ENCODE measurements at places on chromosomes 16 and 17. TPM values are rescaled to one million over a fixed set of nuclear protein-coding genes. Genes with fewer than 3 reads are reported as not detected.

- peak; percentile 39 for DNase-seq
Measured at GRCh38 chr16:77430787-77431585, 3.8 kb downstream of the ADAMTS18 start.

DNA sequence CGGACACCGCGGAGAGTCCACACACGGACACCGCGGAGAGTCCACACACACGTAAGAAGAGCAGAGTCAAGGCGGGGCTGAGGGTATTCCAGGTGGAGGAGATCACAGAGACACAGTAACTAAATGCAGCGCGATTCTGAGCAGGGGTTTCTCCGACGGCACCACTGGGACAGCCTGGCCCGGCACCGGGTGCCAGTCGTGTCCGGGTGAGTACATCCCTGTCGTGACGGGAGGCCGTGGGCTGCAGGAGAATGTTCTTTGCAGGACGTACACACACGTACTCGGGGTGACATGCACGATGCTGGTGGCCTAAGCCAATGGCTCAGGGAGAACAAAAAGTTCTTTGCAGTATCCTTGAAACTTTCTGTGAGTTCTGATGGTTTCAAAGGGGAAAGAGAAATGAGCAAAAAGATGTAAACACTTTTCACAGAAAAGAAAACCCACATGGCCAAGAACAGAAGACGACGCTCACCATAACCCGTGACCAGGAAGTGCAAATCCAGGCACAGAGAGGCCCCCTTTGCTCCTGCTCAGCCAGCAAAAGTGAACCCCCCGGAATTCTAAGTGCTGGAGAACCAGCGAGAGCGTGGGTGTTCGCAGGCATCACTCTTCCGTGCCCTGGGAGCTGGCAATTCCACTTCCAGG lies 53.7 kb upstream of the METRNL start:
- DNase-seq, result no peak

DNA sequence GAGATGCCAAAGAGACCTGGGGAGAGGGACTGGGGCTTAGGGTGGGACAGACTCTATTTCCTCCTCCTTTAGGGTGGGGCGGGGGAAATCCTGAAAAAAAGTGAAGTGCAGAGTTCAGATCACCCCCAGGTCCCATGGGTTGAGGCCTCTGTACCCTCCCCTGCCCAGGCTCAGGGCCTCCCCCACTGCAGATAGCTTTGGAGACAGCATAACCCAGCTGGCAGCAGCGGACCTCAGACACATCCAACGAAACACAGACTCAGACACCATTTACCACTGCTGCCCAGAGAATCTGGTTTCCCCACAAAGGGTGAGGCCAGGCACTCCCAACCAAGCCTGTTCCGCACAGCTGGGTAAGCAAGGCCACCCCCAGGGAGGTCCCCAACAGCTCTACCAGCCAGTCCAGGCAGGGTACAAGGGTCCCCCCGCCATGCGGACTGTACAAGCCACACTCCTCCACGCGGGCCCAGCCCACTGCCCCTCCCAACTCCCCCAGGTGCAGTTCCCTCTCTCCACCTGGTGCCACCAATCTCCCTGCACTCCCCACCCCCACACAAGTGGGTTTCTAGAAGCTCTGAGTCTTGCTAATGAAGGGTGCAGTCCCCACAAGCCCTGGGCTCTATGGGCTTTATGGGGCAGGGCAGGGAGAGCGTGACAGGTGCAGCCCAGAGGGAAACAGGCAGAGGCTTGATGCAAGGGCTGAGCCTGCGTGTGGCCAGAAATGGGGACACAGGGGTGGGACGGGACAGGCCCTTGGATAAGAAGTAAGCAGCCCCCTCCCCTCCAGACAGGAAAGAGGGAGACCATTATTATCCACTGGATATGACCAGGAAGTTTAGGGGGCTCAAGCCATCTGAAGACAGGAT lies 8.9 kb downstream of the RHBDF2 start:
- no peak for DNase-seq

DNA sequence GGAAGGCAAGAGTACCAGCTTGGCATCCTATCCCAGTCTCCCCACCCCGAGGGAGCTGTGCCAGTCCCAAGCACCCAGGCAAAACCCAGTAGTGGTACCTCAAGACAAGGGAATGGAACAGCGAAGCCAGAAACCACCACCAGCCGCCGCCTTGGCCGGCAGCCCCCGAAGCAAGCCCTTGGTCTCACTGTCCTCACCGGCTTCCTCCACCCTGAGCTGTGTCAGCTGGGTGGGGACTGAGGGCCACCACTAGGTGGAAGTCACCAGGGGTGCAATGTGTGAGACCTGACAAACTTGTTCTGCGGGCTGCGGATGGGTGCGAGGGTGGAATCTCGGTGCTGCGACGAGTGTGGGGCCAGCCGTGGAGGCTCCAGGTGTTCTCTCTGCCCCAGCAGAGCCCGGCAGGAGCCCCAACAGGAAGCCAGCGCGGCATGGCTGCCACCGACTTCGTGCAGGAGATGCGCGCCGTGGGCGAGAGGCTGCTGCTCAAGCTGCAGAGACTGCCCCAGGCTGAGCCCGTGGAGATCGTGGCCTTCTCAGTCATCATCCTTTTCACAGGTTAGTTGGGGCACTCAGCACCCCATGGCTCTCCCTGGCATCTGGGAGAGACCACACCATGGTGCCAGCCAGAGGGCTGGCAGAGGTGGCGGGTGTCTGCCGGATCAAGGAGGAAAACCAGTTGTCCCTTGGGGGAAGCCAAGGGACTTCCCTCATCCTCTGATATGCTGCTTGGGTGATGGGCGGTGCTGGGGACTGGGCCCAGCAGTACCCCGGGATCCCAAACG lies 6.7 kb downstream of the SMIM5 start:
- no peak for DNase-seq

GRCh38 chr16:69931631-69932030 lies 19.5 kb upstream of the CLEC18A start:
- no peak for DNase-seq

DNA sequence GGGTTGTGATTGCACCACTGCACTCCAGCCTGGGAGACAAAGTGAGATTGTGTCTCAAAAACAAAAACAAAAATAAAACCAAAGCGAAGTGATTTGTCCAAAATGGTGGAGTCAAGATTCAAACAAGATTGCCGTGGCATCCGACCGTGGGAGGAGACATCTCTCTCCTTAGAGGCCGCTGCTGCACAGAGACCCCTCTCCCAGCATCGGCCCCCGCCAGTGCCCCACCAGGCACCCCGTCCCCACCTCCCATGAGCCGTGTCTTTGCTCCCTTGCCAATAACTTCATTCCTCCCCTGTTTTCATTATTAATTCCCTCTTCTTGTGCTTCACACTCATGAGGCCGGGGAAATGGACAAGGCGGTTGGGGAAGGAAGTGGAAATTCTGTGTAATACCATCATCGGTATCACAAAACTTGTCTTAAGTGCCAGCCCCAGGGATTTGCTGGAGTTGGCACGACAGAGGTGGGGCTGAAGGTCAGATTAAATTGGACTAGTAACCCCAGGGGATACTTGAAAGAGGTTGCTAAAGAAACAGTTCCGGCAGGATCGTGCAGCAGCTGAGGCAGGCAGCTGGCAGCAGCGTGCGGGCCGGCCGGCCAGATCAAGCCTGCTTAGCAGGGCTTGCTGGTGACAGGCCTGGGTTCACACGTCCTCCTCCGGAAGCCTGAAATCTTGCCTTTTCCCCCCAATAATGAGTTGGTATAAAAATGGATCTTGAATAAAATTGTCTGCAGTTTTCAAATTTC lies 66.8 kb downstream of the RTN4RL1 start:
- peak; percentile 32 for DNase-seq

DNA sequence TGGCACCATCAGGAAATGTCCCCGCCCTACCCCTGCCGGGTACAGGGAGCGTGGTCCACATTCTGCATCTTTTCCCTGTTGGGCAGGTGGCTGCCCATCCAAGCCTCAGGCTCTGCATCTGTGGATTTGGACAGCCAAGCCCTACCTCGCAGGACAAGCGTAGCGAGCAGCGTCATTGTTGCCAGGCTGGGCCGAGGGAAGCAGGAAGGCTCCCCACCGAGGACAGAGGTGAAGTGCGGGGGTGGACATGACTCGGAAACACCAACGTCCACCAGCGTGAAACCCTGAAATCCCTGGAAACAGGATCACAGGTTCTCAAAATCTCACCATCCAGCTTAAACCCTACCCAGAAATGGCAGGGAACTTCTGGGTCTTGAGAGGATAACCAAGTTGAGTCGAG lies 73.6 kb downstream of the SOCS1 start:
- DNase-seq, result no peak

DNA sequence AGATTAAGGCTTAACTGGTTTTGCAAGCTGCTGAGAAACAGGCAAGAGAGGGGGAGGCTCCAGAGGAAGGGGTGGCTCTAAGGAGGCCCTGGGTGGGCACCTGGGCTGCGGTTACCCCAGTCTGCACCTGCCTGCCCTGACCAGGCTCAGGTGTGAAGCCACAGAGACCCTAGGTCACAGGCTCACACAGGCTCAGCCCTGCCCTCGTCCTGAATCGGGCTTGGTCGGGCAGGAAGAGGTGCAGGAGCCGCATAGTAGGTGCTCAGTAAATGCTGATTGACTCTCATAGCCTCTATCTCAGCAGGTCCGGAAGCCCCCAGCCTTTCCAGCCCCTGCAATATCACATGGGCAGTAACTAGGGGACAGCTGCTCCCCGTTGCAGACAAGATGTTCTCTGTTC lies 203.4 kb downstream of the GSG1L start:
- no peak for DNase-seq

The GFAP gene
- not detected for total RNA-seq

DNA sequence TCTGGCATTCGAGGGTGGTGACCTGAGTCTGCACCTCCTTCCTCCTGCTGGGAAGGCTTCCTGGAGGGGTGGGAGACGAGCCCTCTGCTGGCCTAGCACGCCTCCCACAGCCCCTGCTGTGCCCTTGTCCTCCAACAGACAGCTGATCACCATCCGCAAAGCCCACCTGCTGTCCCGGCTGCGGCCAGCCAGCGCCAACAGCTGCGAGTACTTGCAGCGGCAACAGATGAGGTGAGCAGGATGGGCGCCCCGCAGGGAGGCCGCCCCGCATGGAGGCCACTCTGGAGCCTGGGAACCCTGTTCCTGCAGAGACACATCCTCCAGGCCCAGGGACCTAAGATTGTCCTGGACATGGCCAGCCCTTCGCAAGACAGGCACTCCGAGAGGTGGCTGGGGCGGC lies 21.6 kb downstream of the UBALD1 start:
- DNase-seq, result no peak

The SRP68 gene
- 32.3 TPM for total RNA-seq

DNA sequence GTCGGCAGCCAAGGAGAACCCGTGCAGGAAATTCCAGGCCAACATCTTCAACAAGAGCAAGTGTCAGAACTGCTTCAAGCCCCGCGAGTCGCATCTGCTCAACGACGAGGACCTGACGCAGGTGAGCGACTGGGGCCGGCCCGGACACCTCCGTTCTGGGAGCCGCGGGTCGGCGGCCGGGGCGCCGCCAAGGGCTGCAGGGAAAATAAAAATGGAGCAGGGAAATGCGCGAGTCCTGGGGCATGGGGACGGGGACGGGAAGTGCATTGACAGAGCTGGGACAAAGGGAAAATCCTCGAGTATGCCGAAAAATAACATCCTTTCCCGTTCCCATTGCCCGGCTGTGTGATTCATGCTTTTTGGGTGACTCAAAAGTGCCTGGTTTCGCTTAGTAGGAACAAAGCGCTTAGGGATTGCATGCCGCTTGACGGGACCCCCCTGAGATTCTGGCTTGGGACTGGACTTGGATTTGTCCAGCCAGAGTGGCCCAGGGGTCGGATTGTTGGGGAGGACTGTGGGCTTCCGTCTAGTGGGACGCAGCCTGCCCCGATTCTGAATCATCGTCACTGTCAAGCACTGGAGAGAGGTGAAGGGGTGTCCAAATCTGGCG lies 699 bp downstream of the MPRIP start:
- DNase-seq, result peak; percentile 57

- DNase-seq, result peak; percentile 95
Measured at GRCh38 chr16:27495191-27495590, 54.5 kb downstream of the GTF3C1 start.

The SLC5A2 gene
- not detected for total RNA-seq

The SLFN11 gene
- total RNA-seq, result 99.2 TPM

DNA sequence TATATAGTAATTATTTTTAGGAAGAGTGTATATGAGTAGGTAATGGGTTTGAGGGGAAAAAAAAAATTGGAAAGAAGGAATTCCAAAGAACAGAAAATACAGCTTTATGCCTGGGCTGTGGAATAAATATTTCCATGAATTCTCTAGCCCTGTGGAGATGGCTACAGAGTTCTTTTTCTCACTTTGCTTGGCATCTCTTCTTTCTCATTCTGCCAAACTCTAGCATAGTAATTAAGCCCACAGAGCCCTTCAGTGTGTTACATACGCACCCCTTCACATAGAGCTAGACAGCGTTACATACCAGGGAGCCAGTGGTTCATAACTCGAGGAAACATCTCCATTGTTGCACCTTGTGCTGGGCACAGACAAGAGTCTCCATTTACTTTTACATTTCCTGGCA lies 621.1 kb downstream of the CDH8 start:
- no peak for DNase-seq

GRCh38 chr17:68533887-68534694 lies 21.9 kb downstream of the PRKAR1A start:
- peak; percentile 90 for DNase-seq

The FOXC2 gene
- total RNA-seq, result not detected

DNA sequence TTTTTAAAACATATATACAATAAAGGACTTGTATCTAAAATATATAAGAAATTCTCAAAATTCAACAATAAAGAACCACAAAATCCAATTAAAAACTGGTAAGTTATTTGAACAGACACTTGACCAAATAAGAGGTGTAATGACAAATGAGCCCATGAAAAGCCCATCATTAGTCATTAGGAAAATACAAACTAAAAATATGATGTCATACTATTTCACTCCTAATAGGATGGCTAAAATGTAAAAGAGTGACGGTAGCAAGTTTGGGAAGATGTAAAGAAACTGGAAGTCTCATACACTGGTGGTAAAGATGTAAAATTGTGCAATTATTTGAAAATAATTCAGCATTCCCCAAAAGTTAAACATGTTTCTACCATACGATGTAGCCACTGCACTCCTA lies 1095.3 kb upstream of the CDH8 start:
- DNase-seq, result no peak

- DNase-seq, result no peak
Measured at GRCh38 chr17:81837641-81838040, 2.8 kb upstream of the PPP1R27 start.

DNA sequence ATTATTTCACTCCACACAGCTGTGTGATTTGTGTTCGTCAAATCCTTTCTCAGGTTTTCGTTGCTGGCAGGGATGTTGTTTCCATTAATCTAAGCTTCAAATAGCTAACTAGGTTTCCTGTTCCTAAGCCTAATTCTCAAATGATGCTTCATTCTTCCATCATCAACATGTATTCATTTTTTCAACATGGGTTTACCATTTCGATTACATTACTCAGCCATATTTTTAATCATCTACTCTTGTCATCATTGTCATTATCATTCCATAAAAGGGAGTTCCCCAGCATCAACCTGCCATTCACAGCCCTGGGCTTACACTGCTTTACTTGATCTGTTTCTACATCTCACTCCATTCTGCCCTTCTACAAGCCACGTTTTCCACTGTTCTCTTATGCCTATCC lies 33.3 kb upstream of the ANKFN1 start:
- DNase-seq, result no peak

- peak; percentile 60 for DNase-seq
Measured at GRCh38 chr17:82333279-82334171, at the start of gene SECTM1. Gene SECTM1, minus strand, starts transcription at chr17:82333766. Its CDS starts 6,526 bp downstream, at chr17:82327240.

The ETV4 gene
- total RNA-seq, result 0.41 TPM

The ACSM3 gene
- 0.65 TPM for total RNA-seq
